Heart right ventricle (tissue), 16 donors: ENCODE measurements at places on chromosomes 16 and 17. TPM values are rescaled to one million over a fixed set of nuclear protein-coding genes. Genes with fewer than 3 reads are reported as not detected.

The NPIPA5 gene
- 7.1 TPM for total RNA-seq

The TIMP2 gene
- 112 TPM for total RNA-seq

The COG1 gene
- 58.3 TPM for total RNA-seq

The STAT5A gene
- total RNA-seq = 18.1 TPM

- no peak for DNase-seq
- peak overlapping the region; percentile 26 for H3K27ac ChIP-seq
These were observed 70.3 kb downstream of the N4BP1 start for GRCh38 chr16:48539485-48540221.

The EPX gene
- total RNA-seq = not detected

- peaks cover 74% of the 10 kb centered on the region for H3K27me3 ChIP-seq
- H3K36me3 ChIP-seq = no peaks in the 10 kb centered on the region
- DNase-seq = no peak
- H3K4me3 ChIP-seq = no peak overlapping the region
- H3K27ac ChIP-seq = no peak overlapping the region
These were observed 1.6 kb downstream of the HBA1 start for GRCh38 chr16:177981-178667.

GRCh38 chr16:89365044-89365467 lies 125.3 kb downstream of the ANKRD11 start:
- H3K27me3 ChIP-seq = no peaks in the 10 kb centered on the region
- H3K4me1 ChIP-seq = peaks cover 49% of the 10 kb centered on the region
- no peaks in the 10 kb centered on the region for H3K36me3 ChIP-seq
- no peak overlapping the region for H3K27ac ChIP-seq
- H3K4me3 ChIP-seq = no peak overlapping the region

The COPZ2 gene
- total RNA-seq = 47.2 TPM

DNA sequence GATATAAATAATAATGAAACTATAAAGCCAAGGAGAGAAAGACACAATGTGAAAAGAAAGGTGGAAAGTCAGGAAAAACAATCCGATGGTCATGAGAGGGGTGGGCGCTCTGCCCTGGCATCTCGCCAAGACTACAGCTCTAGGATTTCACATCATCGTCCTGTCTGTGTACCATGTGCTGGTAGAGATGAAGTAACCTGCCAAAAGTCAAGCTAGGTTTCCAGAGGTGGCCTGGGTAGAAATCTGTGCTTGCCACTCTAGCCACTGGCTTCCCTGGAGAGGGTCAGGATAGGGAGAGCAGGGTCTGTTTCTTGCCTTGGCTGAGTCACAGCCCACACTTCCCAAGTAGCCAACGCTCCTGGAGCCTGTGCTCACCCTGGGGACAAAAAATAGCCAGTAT lies 31.0 kb upstream of the TRAP1 start:
- no peak overlapping the region for H3K4me3 ChIP-seq
- H3K36me3 ChIP-seq = peaks cover 96% of the 10 kb centered on the region
- H3K4me1 ChIP-seq = no peaks in the 10 kb centered on the region

DNA sequence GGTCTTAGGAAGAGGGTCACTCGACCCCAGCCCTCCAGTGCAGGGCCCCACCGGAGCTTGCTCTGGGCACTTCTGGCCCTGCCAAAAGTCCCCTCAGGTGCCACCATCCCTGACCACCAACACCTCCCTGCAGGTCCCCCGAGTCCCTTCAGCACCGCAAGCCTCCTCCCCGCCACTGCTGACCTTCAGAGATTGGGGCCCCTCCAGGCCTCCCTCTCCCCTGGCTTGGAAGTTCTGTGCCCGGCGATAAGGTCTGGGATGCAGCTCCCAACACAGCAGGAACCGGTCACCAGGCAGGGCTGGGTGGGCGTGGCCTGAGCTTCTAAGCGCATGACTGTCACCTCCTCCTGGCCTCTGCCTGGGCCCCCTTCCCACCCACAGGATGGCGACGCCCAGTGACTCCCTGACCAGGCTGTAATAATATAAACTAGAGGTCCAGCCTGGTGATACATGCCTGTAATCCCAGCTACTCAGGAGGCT lies 11.2 kb downstream of the PIEZO1 start:
- H3K27me3 ChIP-seq = no peaks in the 10 kb centered on the region
- H3K4me3 ChIP-seq = no peak overlapping the region
- peaks cover 22% of the 10 kb centered on the region for H3K4me1 ChIP-seq
- peaks cover 6% of the 10 kb centered on the region for H3K36me3 ChIP-seq
- H3K27ac ChIP-seq = peak overlapping the region; percentile 42

DNA sequence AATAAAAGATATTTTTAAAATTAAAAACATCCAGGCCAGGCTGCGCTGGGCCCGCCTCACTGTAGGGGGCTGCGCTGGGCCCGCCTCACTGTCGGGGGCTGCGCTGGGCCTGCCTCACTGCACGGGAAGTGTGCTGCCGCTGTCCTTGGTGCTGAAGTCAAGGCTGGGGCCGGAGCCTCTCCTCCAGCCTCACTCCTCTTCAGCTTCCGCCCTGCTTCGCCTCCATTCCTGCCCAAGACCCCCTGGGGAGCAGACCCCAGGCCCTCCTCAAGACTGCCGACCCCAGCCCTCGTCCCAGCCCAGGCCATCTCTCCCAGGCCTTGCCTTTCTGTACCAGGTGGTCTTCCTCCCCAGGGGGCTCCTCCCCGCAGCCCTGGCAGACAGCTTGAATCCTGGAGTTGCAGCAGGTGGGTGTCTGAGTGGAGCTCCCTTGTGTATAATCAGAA lies 26.2 kb downstream of the ENDOV start:
- H3K4me1 ChIP-seq = no peaks in the 10 kb centered on the region
- peak; percentile 51 for DNase-seq
- H3K27ac ChIP-seq = no peak overlapping the region
- no peak overlapping the region for H3K4me3 ChIP-seq

DNA sequence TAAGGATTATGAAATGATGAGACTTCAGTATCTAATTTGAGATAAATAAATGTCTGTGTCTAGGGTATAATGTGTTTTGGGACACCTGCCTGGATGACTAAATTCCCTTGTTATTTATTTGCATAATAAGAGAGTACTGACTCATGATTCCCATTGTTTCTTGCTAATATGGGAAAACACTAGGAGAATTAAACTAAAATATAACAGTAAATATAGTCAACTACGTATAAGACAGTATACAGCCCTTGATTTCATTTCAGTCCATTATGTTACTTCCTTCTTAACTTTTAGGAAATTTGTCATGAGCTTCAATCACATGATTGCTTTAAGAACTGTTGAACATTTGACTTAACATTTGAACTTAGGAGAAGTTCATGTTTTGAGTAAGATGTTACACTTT lies 62.4 kb downstream of the VMP1 start:
- no peaks in the 10 kb centered on the region for H3K4me1 ChIP-seq
- no peak overlapping the region for H3K4me3 ChIP-seq
- no peak for DNase-seq
- no peak overlapping the region for H3K27ac ChIP-seq
- H3K36me3 ChIP-seq = peaks cover 40% of the 10 kb centered on the region
- H3K27me3 ChIP-seq = no peaks in the 10 kb centered on the region

DNA sequence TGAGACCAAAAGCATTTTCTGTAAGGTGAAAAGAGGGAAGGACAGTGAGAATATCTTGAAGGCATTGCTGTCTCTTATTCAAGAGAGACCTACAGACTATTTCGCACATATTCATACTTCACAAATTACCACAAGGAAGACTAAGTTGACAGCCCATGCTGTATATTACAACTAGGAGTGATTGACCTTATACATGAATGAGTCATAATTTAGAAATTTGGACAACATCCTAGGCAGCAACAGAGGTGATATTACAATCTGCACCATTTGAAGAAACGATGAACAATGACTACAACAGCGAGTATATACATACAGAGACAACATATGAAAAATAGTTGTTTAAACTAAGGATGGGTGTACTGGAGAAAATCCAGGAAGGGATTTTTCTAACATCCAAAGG lies 971.7 kb downstream of the CDH11 start:
- H3K27me3 ChIP-seq = no peaks in the 10 kb centered on the region
- H3K27ac ChIP-seq = no peak overlapping the region
- no peaks in the 10 kb centered on the region for H3K36me3 ChIP-seq

The CDRT4 gene
- total RNA-seq = not detected

GRCh38 chr17:68089881-68090280 lies 54.3 kb downstream of the KPNA2 start:
- no peak for DNase-seq
- H3K27ac ChIP-seq = no peak overlapping the region
- H3K4me1 ChIP-seq = peaks cover 17% of the 10 kb centered on the region

GRCh38 chr17:45841883-45842525 lies 2.7 kb upstream of the SPPL2C start:
- no peaks in the 10 kb centered on the region for H3K36me3 ChIP-seq
- peaks cover 15% of the 10 kb centered on the region for H3K27me3 ChIP-seq
- no peaks in the 10 kb centered on the region for H3K4me1 ChIP-seq
- DNase-seq = no peak

- no peaks in the 10 kb centered on the region for H3K27me3 ChIP-seq
- no peak overlapping the region for H3K4me3 ChIP-seq
- DNase-seq = no peak
- H3K4me1 ChIP-seq = peaks cover 17% of the 10 kb centered on the region
- H3K36me3 ChIP-seq = peaks cover 53% of the 10 kb centered on the region
These were observed 5.6 kb downstream of the TRIM65 start for GRCh38 chr17:75891022-75891604.

- no peaks in the 10 kb centered on the region for H3K27me3 ChIP-seq
- H3K36me3 ChIP-seq = no peaks in the 10 kb centered on the region
- H3K4me1 ChIP-seq = no peaks in the 10 kb centered on the region
- no peak for DNase-seq
These were observed 563.9 kb downstream of the TOX3 start for GRCh38 chr16:51982715-51983680.

- no peak for DNase-seq
- H3K27ac ChIP-seq = no peak overlapping the region
- H3K4me3 ChIP-seq = no peak overlapping the region
- no peaks in the 10 kb centered on the region for H3K4me1 ChIP-seq
- peaks cover 29% of the 10 kb centered on the region for H3K36me3 ChIP-seq
- H3K27me3 ChIP-seq = no peaks in the 10 kb centered on the region
These were observed 29.0 kb upstream of the RNPS1 start for GRCh38 chr16:2296661-2297505.

DNA sequence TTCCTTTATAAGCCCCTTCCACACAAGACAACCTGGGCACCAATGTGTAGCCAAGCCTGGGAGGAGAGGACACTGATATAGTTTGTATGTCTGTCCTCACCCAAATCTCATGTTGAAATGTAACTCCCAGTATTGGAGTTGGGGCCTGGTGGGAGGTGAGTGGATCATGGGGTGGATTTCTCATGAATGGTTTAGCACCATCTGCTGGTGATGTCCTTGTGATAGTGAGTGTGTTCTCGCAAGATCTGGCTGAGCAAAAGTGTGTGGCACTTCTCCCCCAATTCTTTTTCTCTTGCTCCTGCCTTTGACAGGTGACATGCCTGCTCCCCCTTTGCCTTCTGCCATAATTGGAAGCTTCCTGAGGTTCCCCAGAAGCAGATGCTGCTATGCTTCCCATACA lies 135.8 kb downstream of the USP31 start:
- H3K27me3 ChIP-seq = peaks cover 17% of the 10 kb centered on the region
- no peak overlapping the region for H3K27ac ChIP-seq
- no peak for DNase-seq
- no peak overlapping the region for H3K4me3 ChIP-seq

DNA sequence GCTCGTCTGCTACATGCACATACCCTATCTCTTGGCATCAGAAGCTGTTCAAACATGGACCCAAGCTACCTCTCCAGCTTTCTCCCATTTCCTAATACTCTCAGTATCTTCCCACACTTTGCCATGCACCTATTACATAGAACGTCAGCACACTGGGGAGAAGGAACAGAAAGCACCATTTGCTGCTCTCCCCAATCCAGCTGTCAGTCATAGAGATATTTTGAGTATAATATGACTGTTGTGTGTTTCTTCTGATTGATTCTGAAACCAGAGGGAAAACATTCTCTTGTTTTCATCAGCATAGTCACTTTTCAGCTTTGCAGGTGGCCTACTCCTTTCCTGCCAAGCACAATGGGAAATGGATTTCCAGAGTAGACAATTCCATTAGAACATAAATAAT lies 107.1 kb downstream of the ADAMTS18 start:
- no peak overlapping the region for H3K27ac ChIP-seq
- H3K4me3 ChIP-seq = no peak overlapping the region
- no peaks in the 10 kb centered on the region for H3K27me3 ChIP-seq
- H3K4me1 ChIP-seq = no peaks in the 10 kb centered on the region

DNA sequence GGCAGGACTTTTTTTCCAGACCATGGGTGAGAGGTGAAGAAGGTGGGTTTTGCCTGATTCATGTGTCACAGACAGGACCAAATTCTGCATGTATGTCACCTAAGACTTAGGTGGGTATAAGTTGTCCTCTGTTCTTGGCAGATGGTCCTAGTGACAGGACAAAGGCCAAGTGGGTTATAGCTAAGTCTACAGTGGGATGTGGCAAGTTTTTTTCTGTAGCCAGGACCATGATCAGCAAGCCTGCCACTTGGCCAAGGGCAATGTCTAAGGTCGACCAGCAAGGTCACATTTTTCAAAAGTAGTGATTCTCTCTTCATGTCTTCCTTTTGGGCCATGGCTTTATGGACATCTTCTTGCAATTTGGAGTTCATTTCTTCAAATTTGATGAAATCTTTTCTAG lies 20.2 kb downstream of the ZNF267 start:
- no peak for DNase-seq
- no peak overlapping the region for H3K27ac ChIP-seq
- peaks cover 22% of the 10 kb centered on the region for H3K36me3 ChIP-seq
- no peaks in the 10 kb centered on the region for H3K27me3 ChIP-seq
- no peaks in the 10 kb centered on the region for H3K4me1 ChIP-seq
- H3K4me3 ChIP-seq = no peak overlapping the region
